ENCODE measurements at places on chromosomes 7 and 10.

GRCh38 chr7:80707318-80707717 lies 68.9 kb downstream of the CD36 start:
- DNase-seq = no peak

- DNase-seq = no peak
Observed at GRCh38 chr10:131653554-131654470, 247.0 kb upstream of the PPP2R2D start.

- no peak for DNase-seq
Observed at GRCh38 chr10:5828725-5829124, 15.5 kb upstream of the GDI2 start.

GRCh38 chr7:142581341-142581740 lies 167.9 kb upstream of the PRSS1 start:
- no peak for DNase-seq

- DNase-seq = no peak
Observed at GRCh38 chr10:98016772-98017475, 13.5 kb downstream of the CRTAC1 start.

- DNase-seq = no peak
Observed at GRCh38 chr7:12303495-12303894, 92.4 kb downstream of the TMEM106B start.

Measured in stimulated activated CD4-positive, alpha-beta T cell treated with anti-CD3 and anti-CD28 coated beads, Interleukin-1b, Interleukin-23, amount 100 ng/mL, for 24 hours (primary cell).